ENCODE measurements at places on chromosomes 1 and 21.

DNA sequence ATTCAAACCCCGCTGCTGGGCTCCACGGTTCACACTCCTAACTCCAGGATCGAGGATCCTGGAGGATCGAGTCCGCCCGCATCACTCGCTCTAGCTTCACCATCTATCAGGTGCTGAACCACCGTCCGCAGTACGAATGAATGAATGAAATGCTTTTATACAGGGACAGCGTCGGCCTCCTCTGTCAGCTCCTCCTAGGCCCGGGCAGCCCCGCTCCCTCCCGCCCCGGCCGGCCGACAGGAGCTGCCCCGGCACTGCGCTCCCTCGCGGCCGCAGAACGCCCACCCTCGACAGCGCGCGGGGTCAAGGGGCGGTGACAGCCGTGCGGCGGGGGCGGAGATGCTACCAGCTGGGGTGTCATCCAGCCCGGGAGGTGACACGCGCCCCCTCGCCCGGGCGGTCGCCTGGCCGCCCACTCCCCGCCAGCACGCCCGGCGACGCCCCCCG is 520 bp downstream of the ZBTB17 start:
- DNase-seq: peak; percentile 84

- no peak for DNase-seq
Observed at GRCh38 chr21:41754479-41754891, 12.4 kb downstream of the RIPK4 start.

GRCh38 chr1:112954017-112954650 is 1.9 kb downstream of the SLC16A1 start:
- DNase-seq: no peak

GRCh38 chr1:113073479-113073950 is 517 bp downstream of the LRIG2 start:
- no peak for DNase-seq

GRCh38 chr1:89780721-89781120 is 40.1 kb upstream of the LRRC8D start:
- peak; percentile 41 for DNase-seq

DNA sequence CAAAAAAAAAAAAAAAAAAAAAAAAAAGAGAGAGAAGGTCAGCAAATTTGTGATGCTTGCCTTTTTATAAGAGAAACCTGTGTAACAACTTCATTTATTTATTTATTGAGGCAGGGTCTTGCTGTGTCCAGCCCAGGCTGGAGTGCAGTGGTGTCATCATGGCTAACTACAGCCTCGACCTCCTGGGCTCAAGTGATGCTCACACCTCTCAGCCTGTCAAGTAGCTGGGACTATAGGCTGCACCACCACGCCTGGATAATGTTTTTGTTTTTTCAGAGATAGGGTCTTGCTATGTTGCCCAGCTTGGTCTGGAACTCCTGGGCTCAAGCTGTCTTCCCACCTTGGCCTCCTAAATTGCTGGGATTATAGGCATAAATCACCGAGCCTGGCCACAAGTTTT is 42.4 kb downstream of the DHCR24 start:
- no peak for DNase-seq

DNA sequence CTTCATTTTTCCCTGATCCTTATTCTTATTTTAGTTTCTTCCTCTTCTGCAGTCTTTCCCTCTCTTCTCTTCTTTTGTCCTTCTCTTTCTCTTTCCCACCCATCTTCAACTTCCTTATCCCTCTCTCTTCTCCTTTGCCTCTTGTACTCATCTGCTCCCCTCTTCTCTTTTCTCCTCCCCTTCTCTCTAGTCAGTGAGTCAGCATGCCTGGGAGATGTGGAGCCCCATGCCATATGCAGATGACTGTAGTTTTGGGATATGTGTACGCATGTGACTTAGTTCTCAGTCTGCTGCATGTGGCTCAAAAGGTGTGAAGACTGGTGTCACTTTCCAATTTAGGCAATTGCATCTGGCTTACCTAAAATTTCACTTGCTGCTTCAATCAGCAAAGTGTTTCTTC is 10.4 kb downstream of the DNAJC6 start:
- DNase-seq: no peak

DNA sequence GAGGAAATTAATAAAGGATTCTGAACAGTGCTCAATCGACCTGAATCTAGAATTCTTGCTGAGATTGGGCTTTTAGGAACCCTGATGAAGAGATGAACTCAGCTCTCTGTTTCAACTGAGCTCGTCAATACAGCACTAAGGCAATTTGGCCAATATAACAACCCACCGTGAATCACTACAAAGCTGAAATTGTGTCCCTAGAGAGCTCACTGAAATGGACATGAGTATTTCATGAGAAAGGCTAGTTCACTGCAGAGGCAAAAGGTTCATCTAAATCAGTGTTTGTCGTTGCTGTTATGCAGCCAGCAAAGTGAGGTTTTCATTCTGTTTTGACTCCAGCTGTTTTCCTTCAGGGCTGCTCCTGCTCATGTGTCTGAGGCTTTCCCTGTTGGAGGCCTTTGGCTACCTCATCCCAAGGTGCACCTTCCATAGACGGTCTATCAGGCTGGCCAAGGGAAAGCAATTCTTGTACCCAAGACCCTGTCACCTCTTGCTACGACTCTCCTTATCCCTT is 83.5 kb downstream of the URB2 start:
- no peak for DNase-seq

- DNase-seq: no peak
Observed at GRCh38 chr1:189804352-189804751, 673.3 kb downstream of the BRINP3 start.

- DNase-seq: no peak
Observed at GRCh38 chr1:77282866-77283539, 1.2 kb downstream of the AK5 start.

- DNase-seq: no peak
Observed at GRCh38 chr1:192529031-192529755, 46.4 kb upstream of the RGS1 start.

- DNase-seq: peak; percentile 8
Observed at GRCh38 chr1:70675737-70676156, 264.7 kb downstream of the CTH start.

DNA sequence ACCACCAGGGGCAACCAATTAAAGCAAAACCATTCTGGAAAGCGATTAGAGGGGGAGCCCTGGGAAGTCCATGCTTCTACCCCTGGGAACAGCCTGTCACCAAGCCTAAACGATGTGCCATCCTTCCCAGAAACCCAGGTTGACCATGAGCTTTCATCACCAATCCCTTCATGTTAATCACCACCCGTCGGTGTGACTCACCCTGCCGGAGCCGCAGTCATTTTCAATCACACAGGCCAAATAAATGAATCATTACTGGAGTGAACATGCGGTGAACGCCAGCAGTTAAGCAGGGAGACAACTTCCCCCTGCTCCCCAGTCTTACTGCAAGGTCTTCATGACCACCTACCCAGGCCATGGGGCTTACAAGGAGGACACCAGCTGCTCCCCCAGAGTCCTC is 308.8 kb downstream of the AJAP1 start:
- no peak for DNase-seq

DNA sequence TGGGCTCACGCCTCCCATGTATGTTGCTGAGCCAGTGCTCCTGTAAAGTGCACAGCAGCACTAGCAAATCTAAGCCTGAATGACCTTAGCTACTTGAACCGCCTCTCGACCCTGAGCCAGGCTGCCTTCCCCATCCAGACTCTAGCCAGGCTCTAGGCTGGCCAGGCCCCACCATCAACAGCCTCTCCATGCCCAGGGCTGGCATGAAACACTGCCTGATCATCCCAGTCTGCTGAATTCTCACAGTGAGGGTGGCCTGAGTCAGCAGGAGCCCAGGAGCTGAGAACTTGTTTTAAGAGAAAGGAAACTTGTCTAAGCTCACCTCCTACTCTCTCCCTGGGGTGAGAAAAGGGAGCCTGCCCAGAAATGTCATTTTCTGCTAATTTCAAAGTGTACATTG is 733.3 kb downstream of the PTPRU start:
- no peak for DNase-seq

DNA sequence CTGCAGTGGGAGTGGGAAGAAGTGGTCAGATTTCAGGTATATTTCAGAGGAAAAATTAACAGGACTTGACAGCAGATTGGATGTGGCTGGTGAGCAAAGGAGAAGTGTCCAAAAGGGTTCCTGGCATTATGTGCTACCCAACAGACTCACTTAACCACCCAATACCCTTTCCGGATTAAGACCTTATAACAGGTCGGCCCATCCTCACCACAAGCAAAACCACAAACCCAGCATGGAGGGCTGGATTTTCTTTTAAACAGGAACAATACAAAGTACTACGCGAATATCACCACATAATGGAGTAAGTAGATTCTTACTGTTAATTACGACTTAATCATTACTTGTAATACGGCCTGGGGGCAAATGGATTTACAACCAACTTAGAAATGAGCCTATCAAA is 59.2 kb downstream of the WDR64 start:
- DNase-seq: no peak

DNA sequence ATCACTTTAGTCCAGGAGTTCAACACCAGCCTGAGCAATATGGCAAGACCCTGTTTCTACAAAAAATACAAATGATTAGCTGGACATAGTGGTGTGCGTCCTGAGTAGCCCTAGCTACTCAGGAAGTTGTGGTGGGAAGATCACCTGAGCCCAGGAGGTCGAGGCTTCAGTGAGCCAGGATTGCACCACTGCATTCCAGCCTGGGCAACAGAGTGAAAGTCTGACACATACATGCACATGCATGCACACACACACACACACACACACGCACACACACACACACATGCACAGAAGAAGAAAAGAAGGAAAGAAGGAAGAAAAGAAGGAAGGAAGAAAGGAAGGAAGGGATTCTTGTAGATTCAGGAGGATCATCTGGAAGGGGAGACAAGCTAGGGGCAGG is 104.4 kb upstream of the USP25 start:
- DNase-seq: no peak

DNA sequence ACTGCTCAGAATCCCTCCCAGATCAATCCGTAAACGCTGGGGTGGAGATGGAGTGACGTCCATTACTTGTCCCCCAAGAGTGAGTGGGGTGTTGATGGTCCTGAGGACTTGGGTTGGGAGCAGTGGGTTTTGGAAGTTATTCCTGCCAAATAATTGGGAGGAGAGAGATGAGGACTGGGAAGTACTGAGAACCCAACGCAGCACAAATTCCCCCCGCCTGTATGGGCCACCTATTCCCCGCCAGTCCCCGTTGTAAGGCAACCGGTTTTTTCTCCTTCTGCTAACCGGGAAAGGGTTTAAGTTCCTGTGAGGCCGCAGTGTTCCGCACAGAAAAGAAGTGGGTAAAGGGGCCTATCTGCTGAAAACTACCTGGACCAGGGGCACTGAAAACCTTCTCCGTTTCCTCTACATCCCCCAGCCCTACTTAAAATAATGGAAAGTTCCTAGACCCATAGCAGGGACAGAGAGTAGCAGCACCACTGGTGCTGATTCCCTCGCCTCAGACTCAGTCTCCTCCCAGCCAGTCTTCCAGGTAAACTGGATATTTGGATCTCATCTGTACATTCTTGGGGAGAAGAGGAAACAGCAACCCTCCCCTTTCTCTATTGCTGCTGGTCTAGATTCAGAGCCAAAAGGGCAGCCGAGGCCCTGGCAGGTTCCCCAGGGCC is 738 bp downstream of the LURAP1 start:
- no peak for DNase-seq

DNA sequence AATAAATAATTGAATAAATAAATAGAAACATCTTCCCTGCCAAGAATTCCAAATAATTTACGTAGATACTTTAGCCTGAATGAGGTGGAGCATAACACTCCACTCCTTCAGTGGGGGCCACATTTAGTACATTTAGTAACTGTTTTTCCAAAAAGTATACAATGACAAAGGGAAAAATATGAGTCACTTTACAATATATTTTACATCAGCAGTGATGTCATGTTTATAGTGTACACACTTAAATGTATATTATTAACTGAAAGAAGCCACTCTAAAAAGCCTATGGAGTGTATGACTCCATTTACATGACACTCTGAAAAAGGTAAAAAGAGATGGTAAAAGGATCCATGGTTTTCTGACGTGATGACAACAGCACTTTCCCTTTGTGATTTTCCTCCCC is 344.5 kb upstream of the GREM2 start:
- no peak for DNase-seq

DNA sequence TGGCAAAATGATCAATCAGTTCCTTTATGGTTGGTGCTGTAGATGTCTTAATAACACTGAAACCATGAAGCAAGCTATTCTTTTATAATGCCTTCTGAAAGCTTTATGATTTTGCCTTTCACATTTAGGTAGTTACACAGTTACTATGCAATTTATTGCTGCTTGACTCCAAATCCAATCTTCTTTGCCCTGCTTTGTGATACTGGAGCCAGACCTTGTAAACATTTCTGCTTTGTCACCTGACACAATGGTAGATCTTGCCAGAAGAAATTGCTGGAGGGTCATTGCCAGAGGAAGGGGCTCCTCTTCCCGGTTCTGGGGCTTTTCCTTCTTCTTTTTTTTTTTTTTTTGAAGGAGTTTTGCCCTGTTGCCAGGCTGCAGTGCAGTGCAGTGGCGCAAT is 40.5 kb upstream of the KLF17 start:
- no peak for DNase-seq

DNA sequence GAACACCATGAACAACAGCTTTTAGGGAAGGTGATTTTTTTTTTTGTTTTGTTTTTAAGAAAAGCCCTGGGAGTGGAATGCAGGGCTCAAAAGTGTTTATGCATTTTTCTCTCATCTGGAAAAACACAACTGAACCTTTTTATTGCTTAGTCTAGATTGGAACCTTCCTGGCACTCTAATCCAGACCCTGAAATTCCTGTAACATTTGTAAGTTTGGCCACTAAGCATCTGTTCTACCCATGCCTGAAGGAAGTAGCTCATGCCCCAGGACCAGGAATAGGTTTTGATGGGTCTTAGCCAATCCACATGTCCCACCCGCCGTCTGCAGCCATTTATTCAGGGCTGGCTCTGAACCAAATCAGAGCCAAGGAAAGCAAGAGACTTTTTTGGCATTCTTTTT is 39.7 kb upstream of the SLC2A1 start:
- no peak for DNase-seq

GRCh38 chr21:37811711-37812110 is 104.5 kb downstream of the KCNJ6 start:
- DNase-seq: no peak

GRCh38 chr1:207396168-207396746 is 57.9 kb upstream of the CR2 start:
- DNase-seq: no peak

DNA sequence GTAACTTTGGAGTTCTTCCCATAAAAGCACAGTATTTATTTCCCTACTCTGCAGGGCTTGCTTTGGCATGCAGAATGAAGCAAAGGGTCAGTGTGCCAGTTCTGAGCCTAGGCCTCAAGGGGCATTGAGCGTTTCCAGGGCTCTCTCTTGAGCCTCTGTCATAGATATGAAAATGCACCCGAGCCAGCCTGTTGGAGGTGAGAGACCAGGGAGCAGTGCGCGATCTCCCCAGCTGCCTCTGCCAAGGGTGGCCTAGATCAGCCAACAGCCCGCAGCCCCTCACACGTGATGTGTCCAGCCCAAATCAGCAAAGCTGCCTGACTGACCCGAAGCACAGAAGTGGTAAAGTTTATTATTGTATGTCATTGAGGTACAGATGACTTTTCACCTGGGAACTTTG is 63.7 kb downstream of the TENT5C start:
- DNase-seq: no peak
